ENCODE measurements at places on chromosomes 16 and 17. TPM values are rescaled to one million over a fixed set of nuclear protein-coding genes. Genes with fewer than 3 reads are reported as not detected.

DNA sequence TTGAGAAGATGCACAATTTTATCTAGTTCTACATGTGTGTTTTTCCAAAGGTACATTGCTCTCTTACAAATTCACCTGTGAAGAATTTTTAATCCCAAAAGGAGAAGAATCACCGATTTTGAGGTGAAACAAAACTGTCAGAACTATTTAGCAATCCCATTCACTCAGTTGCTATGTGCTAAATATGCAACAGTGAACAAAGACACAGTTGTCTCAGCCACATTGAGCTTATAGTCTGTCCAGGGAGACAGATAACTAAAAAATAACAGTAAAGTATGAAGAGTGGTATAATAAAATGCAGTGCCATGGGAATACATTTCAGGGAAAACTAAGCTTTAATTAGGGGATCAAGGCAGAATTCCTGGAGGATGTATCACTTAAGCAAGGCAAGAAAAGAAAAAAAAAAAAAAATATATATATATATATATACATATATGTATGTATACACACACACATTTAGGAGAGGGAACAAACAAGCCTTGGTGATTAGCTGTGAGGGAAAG lies 110.4 kb downstream of the SPAG9 start:
- H3K4me3 ChIP-seq: no peak overlapping the region
- DNase-seq: no peak
- H3K36me3 ChIP-seq: peaks cover 4% of the 10 kb centered on the region
- H3K27me3 ChIP-seq: no peaks in the 10 kb centered on the region

GRCh38 chr17:79648181-79648831 lies 37.5 kb upstream of the RBFOX3 start:
- no peak for DNase-seq
- H3K27ac ChIP-seq: no peak overlapping the region
- H3K36me3 ChIP-seq: no peaks in the 10 kb centered on the region
- no peak overlapping the region for H3K4me3 ChIP-seq
- no peaks in the 10 kb centered on the region for H3K27me3 ChIP-seq

- 0 out of 2 replicates have a peak, but pooled peaks cover 9% of the 10 kb centered on the region for H3K4me1 ChIP-seq
- H3K4me3 ChIP-seq: no peak overlapping the region
- peak; percentile 62 for DNase-seq
- H3K36me3 ChIP-seq: no peaks in the 10 kb centered on the region
- H3K27me3 ChIP-seq: no peaks in the 10 kb centered on the region
- H3K27ac ChIP-seq: peak overlapping the region; percentile 65
These were observed 7.7 kb upstream of the DCTPP1 start for GRCh38 chr16:30437511-30438046.

DNA sequence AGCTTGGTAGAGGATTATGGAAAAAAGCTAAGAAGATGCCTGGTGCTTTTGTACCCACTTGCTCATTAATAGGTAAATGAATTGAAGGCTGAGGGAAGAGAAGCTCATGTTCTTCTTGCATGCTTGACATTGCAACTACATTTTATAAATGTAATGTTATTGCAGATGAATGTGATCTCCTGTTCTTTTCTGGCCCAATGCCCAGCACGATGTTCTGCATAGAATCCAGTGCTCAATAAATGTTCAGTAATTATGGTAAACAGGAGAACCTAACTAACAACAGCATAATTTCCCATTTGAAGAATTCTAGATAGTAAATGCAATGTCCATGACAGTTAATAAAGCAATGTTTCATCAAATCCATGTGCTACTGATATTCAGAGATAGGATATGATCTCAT lies 638.2 kb upstream of the SOX9 start:
- H3K27me3 ChIP-seq: no peaks in the 10 kb centered on the region
- DNase-seq: no peak
- H3K4me1 ChIP-seq: no peaks in the 10 kb centered on the region
- no peaks in the 10 kb centered on the region for H3K36me3 ChIP-seq

- H3K4me1 ChIP-seq: no peaks in the 10 kb centered on the region
- H3K27me3 ChIP-seq: no peaks in the 10 kb centered on the region
- no peak for DNase-seq
- H3K27ac ChIP-seq: peak overlapping the region; percentile 9
- H3K4me3 ChIP-seq: no peak overlapping the region
These were observed 141.3 kb downstream of the ABCC12 start for GRCh38 chr16:48014349-48015135.

- no peaks in the 10 kb centered on the region for H3K36me3 ChIP-seq
- no peak overlapping the region for H3K4me3 ChIP-seq
- H3K27ac ChIP-seq: no peak overlapping the region
These were observed 1.2 kb upstream of the C17orf113 start for GRCh38 chr17:42051645-42052044.

DNA sequence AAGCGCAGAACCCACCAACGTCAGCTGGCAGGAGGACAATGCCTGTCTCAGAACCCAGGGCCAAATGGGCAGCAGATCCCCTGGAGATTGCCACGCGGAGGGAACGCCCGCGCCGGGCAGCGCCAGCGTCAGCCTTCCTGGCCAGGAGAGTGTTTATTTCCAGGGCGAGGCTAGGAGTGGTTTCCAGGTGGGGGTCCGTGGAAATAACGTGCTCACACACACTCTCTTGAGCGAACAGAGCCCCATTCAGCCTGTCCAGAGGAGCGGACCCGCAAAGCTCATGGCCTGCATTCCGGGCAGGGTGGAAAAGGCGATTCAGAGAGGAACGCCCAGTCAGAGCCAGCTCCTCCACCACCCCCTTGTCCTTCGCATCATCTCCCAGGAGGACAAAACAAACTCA lies 40.3 kb downstream of the SDK2 start:
- H3K4me3 ChIP-seq: no peak overlapping the region
- no peak overlapping the region for H3K27ac ChIP-seq
- H3K36me3 ChIP-seq: no peaks in the 10 kb centered on the region
- H3K27me3 ChIP-seq: no peaks in the 10 kb centered on the region
- no peaks in the 10 kb centered on the region for H3K4me1 ChIP-seq
- no peak for DNase-seq

GRCh38 chr17:29699283-29699682 lies 76.6 kb upstream of the CORO6 start:
- no peaks in the 10 kb centered on the region for H3K27me3 ChIP-seq
- H3K4me3 ChIP-seq: no peak overlapping the region
- H3K27ac ChIP-seq: no peak overlapping the region
- DNase-seq: no peak

DNA sequence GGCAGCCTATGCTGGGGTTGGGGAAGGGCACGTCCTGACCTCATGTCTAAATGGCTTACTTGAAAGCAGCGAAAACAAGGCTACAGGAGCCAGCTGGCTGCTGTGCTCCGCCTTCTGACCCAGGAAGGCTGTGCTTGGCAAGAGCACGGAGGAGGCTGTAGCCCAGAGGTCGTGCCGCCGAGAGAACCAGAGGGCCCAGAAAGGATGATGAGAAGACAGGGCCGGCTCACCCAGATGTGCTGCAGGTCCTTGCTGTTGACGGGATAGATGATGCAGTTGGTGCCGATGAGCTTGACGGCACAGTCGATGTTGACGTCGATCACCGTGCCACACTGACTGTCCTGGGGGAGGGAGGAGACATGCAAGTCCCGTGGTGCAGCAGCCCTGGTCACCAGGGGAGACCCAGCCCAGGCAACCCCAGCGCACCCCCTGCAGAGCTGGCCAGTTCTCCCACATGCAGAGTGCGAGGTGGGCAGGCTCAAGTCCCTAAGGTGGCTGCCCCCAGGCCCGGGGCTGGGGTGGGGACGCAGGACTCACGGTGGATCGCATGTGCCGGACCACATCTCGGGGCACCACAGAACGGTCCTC lies 20.7 kb downstream of the SPHK1 start:
- no peaks in the 10 kb centered on the region for H3K36me3 ChIP-seq
- H3K27me3 ChIP-seq: no peaks in the 10 kb centered on the region
- no peak for DNase-seq

- no peak for DNase-seq
- peak overlapping the region; percentile 96 for H3K27ac ChIP-seq
- H3K27me3 ChIP-seq: no peaks in the 10 kb centered on the region
- H3K36me3 ChIP-seq: no peaks in the 10 kb centered on the region
- no peak overlapping the region for H3K4me3 ChIP-seq
- H3K4me1 ChIP-seq: peaks cover 41% of the 10 kb centered on the region
These were observed 16.7 kb upstream of the TOB1 start for GRCh38 chr17:50882851-50883250.

DNA sequence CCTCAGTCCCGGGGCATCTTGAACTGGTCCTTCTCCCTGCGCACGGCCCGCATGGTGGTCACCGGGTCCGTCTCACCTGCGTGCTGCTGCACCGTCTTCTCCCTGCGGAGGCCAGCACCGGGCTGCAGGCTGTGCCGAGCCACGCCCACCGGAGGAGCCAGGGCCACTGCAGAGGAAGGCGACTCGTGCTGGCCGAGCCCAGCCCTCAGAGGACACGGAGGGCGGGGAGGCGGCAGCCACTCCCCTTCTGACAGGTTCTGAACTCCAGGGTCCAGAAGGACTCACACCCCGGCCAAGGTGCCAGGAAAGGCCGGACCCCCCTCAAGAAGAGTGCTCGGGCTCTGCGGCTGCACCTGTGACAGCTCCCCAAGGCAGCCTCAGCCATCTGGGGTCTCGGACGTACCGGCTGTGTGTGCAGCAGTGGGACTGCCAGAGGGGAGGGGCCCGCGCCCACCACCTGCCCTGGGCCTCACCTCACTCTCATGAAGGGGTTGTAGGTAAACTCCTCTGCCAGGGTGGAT lies 15.8 kb upstream of the IGFALS start:
- no peak for DNase-seq
- no peaks in the 10 kb centered on the region for H3K27me3 ChIP-seq
- no peaks in the 10 kb centered on the region for H3K36me3 ChIP-seq
- H3K27ac ChIP-seq: no peak overlapping the region

DNA sequence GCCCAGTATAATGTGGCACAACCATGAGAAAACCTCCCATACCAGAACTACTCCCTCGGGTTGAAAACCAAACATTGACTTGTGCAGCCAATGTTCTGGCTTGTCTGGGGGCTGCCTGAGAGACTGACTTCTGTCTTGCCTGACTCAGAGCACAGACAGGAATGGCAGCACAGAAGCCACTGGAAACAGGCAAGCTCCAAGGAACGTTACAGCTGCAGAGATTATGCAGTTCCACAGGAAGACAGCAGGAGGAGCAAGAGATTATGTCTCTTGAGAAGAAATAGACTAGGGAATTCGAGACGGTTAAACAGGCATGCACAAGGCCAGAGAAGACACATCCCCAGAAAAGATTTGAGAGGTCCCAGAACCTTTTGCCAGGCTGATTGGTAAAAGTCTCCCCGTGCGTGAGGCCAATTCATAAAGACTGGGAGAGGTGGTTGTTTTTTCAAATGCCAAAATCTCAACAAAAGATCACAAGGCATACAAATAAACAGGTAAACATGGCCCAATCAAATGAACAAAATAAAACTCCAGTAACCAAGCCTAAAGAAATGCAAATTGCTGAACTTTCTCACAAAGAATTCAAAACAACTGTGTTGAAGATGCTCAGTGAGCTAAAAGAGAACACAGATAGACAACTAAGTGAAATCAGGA lies 90.6 kb upstream of the CDH5 start:
- DNase-seq: peak; percentile 60
- no peak overlapping the region for H3K4me3 ChIP-seq
- H3K27me3 ChIP-seq: no peaks in the 10 kb centered on the region
- peaks cover 18% of the 10 kb centered on the region for H3K4me1 ChIP-seq
- H3K27ac ChIP-seq: no peak overlapping the region

GRCh38 chr17:76137351-76138233 lies 3.5 kb downstream of the FOXJ1 start:
- no peaks in the 10 kb centered on the region for H3K36me3 ChIP-seq
- peaks cover 89% of the 10 kb centered on the region for H3K4me1 ChIP-seq
- peak overlapping the region; percentile 88 for H3K27ac ChIP-seq
- peak; percentile 21 for DNase-seq
- no peak overlapping the region for H3K4me3 ChIP-seq

DNA sequence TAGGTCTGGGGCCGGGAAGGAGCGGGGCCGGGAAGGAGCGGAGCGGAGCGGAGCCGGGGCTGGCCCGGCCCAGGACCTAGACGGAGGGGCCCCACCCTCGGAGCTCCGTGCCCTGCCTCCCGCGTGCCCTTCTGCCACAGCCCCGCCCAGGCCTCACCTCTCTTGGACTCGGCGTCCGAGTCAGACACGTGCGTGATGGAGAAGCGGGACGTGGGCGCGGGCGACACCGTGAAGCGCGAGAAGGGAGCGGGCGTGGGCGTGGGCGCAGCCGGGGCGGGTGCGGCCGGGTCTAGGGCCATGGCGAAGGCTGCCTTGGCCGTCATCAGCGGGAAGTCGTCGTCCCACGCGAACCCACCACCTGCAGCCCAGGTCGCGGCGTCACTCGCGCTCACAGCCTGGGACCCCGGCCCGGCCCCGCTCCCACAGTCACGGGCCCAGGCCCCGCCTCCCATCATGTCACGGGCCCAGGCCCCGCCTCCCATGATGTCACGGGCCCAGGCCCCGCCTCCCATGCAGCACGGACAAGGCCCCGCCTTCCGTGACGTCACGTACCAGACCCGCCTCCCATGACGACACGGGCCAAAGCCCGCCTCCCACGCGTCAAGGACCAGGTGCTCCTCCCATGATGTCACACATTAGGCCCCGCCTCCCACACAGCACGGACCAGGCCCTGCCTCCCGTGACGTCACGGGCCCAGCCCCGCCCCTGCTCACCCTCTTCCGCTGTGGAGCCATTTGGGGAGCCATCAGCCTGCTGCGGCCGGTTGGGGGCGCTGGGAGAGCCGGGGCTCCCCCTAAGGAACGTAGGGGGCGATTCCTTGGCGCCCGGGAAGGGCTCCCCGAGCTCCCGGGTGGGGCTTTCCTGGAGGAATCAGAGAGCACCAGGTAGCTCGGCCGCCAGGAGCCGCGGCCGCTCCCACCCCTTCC lies 45.8 kb upstream of the PVALEF start:
- no peaks in the 10 kb centered on the region for H3K27me3 ChIP-seq
- H3K36me3 ChIP-seq: no peaks in the 10 kb centered on the region
- DNase-seq: peak; percentile 97
- H3K4me3 ChIP-seq: peak overlapping the region; percentile 55
- no peaks in the 10 kb centered on the region for H3K4me1 ChIP-seq

DNA sequence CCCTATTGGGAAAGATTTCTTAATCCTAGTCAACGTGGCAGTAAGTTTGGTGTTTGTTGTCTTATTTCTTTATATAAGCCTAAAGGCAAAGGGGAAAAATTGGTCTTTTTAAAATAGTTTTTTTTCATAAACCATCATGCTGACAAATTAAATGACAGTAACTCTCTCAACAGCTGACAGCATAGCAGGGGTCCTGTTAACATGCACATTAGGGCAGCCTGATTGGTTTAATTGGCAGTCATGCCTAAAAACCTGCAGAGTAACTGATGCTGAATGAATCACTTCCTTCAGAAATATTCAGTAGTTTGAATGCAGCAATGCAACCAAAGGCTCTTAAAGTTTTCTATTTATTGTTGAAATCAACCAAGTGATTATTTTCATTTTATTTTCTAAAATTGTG lies 85.4 kb downstream of the ITFG1 start:
- H3K27ac ChIP-seq: no peak overlapping the region
- no peaks in the 10 kb centered on the region for H3K4me1 ChIP-seq
- H3K36me3 ChIP-seq: no peaks in the 10 kb centered on the region

GRCh38 chr17:50785946-50786570 lies 18.7 kb upstream of the ANKRD40CL start:
- no peak overlapping the region for H3K27ac ChIP-seq
- no peaks in the 10 kb centered on the region for H3K4me1 ChIP-seq
- no peak overlapping the region for H3K4me3 ChIP-seq
- H3K27me3 ChIP-seq: no peaks in the 10 kb centered on the region
- H3K36me3 ChIP-seq: no peaks in the 10 kb centered on the region

TNFRSF13B gene
- not detected for total RNA-seq

UTS2R gene
- total RNA-seq: 1.3 TPM

NOD2 gene
- 0.51 TPM for total RNA-seq

FOXN1 gene
- total RNA-seq: 0.48 TPM

DPEP1 gene
- 7.8 TPM for total RNA-seq

GTF3C1 gene
- total RNA-seq: 75.2 TPM

ZNF23 gene
- total RNA-seq: 8.5 TPM

RGS9 gene
- 5.5 TPM for total RNA-seq

KRTAP1-5 gene
- total RNA-seq: not detected

CCL13 gene
- total RNA-seq: not detected

Measured in Caco-2 (cell line).